ENCODE measurements at places on chromosomes 16 and 17.
A peak's percentile ranks its signal among the peaks of the same experiment; 100 is the strongest.

DNA sequence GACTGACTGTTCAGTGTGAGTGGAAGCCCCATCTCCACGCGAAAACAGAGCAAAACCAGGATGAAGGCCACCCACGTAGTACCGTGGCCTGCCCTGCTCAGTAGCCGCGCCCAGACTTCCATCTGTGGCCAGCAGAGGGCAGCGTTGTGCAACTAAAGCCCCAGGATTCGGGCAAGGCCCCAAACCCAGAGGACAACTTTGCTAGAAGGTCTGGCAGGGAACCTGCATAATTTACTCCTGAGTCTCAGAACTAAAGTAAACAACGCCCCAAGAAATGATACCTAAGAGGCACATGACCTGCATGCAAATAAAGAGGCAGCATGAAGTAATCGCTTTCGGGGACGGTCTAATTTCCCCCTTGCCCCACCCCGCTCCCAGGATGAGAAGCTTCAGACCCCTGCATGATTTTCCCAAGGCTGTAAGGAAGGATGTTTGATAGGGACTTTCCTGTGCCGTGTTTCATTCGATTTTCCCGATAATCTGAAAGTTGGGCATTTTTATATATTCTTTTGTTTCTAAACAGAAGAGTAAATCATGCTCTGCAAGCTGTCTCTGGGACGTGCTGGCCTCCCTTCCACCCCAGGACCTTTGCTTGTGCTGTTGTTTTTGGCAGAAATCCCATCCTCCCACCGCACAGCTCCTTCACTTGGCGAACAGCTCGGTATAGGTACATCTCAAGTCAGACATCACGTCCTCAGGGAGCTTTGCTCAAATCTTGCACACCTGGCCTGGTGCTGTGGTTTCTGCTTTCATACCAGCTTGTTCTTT, 18.6 kb downstream of the HSBP1 start:
- peak; percentile 74 for DNase-seq

DNA sequence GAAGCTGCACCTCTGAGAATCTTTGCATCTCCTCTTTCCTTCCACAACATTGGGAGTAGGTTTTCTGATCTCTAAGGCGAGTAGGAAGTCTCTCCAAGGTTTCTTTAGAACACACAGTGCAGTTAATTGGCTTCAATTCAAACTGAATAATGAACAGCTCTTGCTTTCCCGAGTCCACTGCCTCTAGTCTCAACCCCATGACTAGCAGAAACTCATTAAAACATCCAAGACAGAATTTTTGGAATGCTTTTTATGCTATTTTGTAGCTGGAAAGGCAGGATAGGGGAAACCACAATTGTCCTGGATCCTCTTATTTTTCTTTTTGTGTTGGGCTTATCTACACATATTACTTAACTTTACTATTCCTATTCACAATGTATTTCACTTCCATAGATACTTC, 206.6 kb downstream of the CDH8 start:
- DNase-seq, result no peak

GRCh38 chr17:34671191-34671590, 91.8 kb downstream of the TMEM132E start:
- DNase-seq, result no peak

GRCh38 chr17:42871647-42872046, 20.6 kb downstream of the AOC3 start:
- DNase-seq, result no peak

DNA sequence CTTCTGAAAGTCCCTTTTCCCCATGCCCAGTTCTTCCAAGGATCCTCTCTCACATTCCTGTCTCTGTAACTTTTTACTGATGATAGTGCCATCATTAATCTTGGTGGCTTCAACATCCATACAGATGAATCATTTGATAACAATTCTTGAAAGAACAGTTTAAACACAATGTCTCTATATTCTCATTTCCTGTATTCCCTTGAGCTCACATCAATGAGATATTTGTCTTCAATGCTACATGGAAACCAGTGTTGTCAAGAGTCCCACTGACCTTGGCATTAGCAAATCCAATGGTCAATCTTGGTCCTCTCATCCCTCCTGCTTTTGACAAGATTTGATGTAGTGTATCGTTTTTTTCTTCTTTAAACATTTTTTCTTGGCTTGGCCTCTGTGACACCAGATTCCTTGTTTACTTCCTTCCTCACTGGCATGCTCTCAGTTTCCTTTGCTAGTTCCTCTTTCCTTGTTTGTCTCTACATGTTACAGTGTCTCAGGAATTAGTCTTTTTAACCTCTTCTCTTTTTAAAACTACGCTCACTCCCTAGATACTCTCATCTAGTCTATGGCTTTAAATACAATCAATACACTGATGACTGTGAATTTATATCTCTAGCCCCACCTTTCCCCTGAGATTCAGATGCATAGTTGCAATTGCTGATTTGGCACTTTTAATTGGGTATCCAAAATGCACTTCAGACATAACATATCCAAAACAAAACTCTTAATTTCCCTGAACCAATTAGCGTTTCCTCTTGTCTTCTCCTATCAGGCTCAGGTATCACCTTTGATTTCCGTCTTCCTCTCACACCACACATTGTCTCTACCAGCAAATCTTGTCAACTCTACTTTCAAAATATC, 134.0 kb downstream of the MYO1D start:
- DNase-seq, result no peak

- no peak for DNase-seq
These were observed 80.1 kb downstream of the ABCC6 start for GRCh38 chr16:16143038-16143763.

DNA sequence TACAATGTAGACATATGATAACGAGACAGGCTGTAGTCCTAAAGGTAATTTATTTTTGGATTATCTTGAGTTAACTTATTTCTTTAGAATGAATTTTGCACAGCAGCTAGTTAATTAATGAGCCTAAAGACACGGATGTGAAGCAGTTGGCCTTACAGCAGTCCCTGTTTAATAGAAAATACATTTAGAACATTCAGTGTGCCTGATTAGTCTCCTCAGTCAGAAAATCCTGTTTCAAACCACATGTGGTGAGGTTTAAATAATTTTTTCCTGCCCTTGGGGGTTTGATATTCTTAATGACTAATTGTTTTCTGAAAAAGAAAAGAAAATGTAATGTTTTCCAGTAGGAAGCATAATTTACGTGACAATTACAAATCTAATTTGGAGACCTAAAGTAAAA, 494.2 kb upstream of the CDH8 start:
- no peak for DNase-seq

- DNase-seq, result peak; percentile 42
These were observed 53.5 kb downstream of the SREBF1 start for GRCh38 chr17:17783116-17783824.

GRCh38 chr16:72138064-72138572, 33.8 kb downstream of the PMFBP1 start:
- DNase-seq, result no peak

DNA sequence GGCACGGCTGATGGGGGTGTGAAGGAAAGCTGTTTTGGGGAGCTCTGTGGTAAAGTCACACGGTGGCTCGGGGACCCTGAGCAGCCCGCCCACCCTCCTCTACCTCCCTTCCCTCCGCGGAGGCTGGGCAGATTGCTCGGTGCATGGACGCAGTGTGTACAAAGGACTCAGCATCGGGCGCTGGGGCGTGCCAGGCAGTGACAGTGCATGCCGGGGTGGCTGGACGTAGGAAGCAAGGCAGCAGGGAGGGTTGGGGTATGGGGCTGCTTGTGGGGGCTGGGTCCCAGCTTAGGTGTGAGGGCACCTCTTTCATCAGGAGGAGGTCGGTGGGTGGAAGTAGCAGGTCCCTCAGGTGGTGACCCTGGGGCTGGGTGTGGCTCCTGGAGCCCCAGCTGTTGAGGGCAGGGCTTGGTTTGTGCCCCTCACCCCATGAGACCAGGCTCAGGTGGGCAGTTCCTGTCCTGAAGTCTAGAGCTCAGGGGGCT, 159.9 kb upstream of the GSE1 start:
- no peak for DNase-seq

- peak; percentile 8 for DNase-seq
These were observed 52.8 kb downstream of the SDK2 start for GRCh38 chr17:73591296-73592078.
